ENCODE measurements at places on chromosomes 2 and 18.

DNA sequence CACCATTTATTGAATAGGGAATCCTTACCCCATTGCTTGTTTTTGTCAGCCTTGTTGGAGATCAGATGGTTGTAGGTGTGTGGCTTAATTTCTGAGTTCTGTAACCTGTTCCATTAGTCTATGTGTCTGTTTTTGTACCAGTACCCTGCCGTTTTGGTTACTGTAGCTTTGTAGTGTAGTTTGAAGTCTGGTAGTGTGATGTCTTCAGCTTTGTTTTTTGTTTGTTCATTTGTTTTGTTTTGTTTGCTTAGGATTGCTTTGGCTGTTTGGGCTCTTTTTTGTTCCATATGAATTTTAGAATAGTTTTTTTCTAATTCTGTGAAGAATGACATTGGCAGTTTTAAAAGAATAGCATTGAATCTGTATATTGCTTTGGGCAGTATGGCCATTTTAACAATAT, 12.7 kb downstream of the GKN2 start:
- no peak for DNase-seq

DNA sequence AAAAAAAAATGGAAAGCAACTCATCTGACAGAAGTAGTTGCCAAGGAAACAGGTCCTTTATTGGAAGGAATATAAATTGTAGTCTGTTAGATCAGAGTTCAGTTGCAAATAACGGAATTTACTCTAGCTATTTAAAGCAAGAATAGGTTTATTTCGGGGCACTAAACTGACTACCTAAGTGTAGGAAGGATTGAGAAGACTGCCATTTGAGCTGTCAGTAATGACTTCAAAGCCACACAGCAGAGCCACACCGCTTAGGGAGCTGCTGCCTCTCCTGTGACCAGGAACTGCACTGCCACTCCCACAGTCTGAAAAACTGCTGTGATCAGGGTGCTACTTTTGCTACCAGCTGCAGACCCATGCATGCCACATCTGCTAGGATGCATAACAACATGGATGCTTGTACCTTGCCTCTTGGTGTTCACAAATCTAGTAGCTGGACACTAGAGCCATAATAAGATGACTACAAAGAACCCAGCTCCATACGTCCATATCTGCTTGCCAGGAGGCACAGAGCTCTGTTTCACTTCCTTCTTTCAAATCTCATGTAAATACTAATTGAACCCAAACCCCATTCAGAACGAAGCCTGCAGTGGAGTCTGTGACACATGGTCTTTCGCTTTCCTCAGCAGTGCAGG, 2.2 kb downstream of the DSG2 start:
- no peak for DNase-seq

GRCh38 chr2:24342110-24342910, 18.0 kb downstream of the ITSN2 start:
- DNase-seq: no peak

DNA sequence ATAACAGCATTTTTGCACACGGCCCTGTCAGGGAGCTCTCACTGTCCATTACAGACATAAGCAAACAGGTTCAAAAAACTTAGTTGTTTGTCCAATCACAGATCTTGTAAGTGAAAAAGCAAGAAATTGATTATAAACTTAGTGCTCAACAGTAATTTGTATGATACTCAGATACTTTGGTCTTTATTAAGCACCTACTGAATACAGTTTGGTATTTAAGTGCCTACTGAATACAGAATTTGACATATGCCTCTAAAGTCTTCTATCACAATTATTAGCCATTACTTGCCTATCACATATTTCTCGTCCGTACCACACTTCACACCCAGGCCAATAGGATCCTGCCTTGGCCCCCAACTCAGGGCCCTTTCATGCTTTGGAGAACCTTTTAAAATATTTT, 283.1 kb downstream of the SUCLG1 start:
- DNase-seq: no peak

DNA sequence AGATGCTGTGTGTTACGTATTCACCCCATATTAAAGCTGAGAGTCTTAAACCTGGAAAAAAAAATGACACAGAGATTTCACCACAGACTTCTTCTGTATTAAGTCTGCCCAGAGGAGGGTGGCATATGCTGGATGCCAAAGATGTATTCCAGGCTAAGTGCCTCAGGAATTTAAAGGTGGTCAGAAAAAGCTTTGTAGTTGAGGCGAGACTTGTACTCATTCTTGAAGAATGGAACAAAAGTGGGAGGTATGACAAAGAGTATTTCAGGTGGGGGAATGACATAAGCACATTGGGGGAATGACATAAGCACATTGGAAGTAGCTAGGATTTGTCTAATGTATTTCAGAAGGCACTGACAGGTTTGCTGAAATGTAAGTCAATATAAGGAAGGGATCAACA, 98.6 kb downstream of the BABAM2 start:
- no peak for DNase-seq

DNA sequence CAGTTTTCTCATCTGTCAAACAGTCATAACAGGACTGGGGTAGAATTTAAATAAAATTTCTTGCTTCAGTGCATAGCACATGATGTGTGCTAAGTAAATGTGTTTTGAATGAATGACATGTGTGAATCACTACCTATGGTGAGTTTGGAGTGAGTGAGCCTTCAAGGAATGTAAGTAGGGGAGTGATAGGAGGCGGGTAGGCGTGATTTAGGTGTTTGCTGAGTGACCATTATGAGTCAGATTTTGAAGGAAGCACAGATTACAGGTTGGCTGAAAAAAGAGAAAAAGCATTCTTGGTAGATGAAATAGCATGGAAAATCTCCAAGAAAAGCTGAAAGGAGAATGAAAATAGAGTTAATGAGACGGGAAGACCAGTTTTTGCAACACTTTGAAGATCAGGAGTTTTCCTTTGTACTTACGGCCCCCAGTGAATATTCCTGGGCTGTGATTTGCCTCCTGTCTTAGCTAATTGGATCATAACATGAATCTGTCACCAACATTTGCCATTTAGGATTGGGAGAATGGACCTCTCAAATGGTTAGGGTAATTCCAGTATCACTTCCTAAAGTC, 136.9 kb upstream of the GATA6 start:
- no peak for DNase-seq

DNA sequence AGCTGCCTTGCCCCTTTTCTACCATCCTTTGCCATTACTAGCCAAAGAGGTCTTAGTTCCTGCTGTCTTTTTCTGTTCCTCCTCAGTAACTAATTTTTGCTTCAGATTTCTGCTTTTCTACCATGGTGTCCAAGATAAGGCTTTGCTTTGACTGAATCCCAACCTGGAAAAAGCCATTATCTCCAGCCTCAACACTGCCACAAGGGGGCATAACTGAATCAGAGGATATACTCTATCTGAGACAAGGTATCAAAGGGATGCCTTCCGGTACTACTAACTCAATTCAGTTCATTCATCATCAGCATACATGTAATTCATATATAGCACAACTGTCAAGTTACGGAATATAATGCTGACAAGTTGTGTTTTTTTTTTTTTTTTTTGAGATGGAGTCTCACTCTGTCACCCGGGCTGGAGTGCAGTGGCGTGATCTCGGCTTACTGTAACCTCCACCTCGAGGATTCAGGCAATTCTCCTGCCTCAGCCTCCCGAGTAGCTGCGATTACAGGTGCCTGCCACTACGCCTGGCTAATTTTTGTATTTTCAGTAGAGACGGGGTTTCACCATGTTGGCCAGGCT, 11.4 kb downstream of the OSGEPL1 start:
- peak; percentile 49 for DNase-seq

DNA sequence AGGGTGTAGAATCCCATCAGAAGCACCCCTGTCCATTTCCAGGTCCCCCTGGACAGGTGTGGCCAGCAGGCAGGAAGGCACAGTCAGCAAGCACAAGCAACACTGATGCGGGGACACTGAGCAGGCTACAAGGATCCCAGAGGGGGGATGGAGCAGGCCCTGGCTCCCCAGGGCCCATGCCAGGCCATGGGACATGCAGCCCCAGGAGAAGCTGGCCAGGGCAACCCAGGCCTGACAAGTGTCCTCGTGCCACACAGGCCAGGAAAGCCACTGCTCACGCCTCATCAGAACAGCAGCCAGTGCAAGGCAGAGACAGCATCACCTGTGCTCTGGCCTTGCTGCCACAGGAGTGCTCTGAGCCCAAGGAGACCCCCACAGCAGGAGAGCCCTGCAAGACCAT, 14.1 kb upstream of the GPC1 start:
- DNase-seq: no peak
